Endodermal cell (in vitro differentiated cells): ENCODE measurements at places on chromosomes 3 and 15.

DNA sequence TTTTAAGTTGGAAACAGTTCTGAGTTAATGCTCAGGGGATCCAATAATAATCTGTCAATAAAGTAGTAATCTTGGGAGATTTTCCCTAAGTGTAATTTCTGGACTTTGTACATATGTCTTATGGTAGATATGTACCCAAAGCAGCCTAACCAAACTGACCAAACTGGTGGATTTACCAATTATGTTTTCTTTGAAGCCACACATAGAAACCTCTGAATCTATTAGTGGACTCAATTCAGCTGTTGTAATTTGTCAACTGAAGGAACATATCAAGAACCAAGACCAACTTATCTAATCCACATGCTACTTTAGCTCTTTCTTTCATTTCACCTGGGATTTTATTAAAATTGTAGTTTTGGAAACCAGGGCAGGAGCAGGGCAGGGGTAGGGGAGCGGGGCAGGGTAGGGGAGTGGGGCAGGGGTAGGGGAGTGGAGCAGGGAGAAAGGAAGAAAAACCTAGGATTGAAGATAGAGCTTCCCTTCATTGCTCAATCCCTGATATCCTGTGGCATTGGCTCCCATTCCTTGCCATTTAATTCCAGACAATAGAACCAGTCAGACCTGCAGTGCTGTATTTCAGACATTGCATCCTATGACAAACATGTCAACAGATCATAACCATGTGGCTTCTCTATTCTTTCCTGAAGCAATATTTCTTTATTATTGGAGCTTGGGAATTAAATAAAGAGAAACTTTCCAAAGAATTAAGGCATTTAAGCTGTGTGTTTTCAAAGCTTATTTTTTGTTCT, 101.8 kb downstream of the NFKBIZ start:
- DNase-seq = no peak

DNA sequence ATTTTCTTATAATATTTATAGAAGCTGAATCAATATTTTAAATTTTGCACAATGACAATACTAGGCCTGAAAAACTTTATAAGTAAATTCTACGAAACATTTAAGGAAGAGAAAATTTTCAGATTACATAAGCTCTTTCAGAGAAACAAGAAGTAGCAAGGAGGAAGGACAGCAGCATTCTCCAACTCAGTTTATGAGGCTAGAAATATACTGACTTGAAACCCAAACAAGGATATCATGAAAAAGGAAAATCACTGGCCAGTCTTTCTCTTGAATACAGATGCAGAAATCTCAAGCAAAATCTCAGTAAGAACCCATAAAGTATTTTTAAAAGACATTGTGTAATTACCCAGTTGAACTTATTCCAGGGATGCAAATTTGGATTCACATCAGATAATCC, 121.3 kb downstream of the STAC start:
- DNase-seq = no peak

DNA sequence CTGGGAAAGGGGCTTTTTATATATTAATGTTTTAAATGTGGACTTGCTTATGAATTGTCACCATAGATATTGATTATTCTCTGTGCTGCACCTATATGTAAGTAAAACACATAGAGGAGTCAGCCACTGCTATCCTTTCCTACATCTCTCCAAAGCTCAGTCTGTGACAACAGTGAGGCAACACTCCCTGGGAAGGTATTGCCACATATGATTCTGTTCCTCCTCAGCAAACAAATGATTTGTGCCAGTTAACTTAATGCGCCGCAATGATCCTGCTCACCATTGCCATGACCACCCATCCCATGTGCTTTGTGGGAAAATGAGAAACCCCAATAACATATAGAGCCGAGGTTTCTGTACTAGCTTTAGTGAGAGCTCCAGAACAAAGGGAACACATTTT, 75.1 kb upstream of the FBN1 start:
- no peak for DNase-seq

- DNase-seq = no peak
Measured at GRCh38 chr3:160286231-160286630, 61.0 kb downstream of the C3orf80 start.

GRCh38 chr15:96304839-96305238, 25.7 kb upstream of the NR2F2 start:
- no peak for DNase-seq

DNA sequence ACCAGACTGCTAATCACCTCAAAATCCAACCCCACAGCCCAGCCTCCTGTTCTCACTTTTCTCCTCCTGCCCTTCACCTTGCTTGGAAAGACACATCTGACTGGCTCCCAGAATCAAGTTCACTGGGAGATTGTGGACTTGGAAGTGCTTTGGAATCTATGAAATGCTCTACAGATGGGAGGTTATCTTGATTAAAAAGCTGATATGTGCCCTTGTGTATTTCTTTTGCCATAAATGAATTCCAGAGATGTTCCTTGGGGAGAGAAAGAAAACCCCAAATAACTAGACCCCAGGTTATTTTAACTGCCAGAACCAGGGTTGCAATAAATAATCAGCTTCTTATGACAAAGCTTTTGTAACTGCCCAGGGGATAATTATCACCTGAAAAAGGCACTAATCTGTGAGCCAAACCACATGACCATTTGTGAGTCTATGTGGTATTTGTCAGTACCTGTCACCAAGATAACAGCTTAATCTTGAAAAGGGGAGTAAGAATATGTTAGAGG, 21.7 kb upstream of the ARHGEF3 start:
- peak; percentile 62 for DNase-seq

GRCh38 chr15:39625451-39625850, 44.6 kb downstream of the THBS1 start:
- no peak for DNase-seq
